ENCODE measurements at places on chromosomes 11 and 22.
A peak's percentile ranks its signal among the peaks of the same experiment; 100 is the strongest.

DNA sequence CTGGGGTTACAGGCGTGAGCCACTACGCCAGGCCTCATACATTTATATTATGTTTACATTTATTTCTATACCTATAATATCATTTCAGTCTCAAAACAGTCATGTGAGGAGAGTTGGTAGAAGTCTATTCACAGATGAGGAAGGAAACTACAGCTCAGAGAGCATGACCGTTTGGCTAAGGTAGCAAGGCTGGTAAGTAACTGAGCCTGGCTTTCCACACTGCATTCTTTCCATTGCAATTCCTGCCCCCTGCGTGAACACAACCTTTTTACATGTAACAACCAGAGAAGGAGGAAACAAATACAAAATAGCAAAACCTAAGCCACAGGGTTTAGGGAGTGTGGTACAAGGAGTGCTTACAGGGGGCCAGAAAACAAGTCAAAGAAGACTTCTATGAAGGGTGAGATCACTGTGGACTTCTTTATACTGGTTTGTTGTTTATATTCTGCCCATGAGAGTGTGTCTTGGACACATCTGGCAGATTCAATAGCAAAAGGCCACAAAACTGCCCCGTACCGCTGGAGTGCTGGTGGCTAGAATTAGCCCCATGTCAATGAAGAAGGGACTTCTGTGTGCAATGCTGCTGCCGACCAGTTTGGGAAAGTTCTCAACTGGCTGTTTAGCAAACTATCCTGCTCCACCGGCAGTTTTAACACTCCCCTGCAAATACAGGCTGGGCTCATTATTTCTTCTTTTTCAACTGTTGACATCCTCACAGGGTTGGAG is 19.0 kb downstream of the MICAL3 start:
- DNase-seq: no peak

DNA sequence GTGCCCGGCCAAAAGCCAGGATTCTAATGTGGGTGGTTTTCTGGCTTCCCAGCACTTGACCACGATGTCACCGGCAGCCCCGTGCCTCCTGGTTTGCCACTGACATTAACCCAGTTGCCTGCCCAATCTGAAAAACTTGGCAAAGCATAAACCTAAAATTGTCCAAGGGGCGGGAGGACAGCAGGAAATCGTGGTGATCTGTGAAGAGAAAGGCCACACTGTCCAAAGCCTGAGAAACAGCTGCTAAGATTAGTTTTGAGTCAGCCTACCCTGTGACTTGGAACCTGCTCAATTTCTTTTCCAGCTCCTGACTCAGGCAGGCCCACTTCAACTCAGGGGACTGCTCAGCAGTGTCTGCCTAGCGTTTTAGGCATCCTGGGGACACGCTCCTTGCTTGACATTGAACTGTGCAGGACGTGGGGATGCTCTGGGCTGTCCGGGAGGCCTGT is 8.2 kb upstream of the F2 start:
- peak; percentile 87 for DNase-seq

DNA sequence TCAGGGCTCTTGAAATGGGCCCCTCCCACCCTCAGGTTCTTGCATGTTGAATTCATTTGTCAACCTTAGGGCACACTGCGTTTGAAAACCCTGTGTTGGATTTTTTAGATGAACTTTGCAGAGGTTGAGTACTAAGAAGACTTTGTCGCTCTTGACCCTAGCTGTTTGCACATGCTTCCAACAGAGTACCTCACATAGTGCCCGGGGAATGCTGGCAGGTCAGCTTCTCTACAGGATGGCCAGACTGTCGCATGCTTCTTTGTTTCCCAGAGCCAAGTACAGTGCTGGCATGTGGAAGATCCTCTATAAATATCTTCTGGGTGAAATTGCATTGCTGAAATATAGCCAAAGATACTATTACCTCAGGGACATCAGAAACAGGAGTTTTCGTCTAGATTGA is 59.9 kb downstream of the FAT3 start:
- DNase-seq: no peak

DNA sequence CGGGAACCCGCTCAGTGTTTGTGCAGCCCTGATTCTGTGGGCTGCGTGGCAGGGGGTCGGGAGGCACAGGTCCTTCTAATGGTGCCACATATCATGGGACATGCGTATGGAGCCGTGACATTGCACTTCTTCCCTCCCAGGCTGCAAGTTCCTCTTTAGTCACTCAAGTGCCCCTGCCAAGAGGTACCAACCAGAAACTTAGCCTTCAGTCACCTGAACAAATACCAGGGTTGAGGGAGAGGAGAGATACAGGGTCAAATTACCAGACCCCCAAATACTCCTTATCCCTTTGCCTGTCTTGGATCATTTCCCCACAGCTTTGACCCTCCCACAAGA is 209.1 kb downstream of the BUD13 start:
- no peak for DNase-seq

- DNase-seq: peak; percentile 47
These were observed 33.7 kb downstream of the C11orf71 start for GRCh38 chr11:114366331-114367243.

DNA sequence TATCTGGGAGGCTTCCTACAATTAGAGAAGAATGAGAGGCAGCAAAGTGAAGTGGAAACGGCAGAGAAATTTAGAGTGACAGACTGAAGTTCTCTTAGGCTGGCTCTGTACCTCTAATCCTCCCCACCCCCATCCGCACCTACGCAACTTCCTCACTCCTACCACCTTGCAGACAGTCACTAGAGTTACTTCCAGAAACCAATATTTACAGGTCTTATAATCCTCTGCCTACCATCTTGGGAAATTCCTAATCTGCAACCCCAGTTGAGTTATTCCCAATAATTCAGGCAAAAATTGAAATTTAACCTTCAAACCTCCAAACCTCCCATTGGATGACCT is 71.7 kb downstream of the PAK1 start:
- no peak for DNase-seq

DNA sequence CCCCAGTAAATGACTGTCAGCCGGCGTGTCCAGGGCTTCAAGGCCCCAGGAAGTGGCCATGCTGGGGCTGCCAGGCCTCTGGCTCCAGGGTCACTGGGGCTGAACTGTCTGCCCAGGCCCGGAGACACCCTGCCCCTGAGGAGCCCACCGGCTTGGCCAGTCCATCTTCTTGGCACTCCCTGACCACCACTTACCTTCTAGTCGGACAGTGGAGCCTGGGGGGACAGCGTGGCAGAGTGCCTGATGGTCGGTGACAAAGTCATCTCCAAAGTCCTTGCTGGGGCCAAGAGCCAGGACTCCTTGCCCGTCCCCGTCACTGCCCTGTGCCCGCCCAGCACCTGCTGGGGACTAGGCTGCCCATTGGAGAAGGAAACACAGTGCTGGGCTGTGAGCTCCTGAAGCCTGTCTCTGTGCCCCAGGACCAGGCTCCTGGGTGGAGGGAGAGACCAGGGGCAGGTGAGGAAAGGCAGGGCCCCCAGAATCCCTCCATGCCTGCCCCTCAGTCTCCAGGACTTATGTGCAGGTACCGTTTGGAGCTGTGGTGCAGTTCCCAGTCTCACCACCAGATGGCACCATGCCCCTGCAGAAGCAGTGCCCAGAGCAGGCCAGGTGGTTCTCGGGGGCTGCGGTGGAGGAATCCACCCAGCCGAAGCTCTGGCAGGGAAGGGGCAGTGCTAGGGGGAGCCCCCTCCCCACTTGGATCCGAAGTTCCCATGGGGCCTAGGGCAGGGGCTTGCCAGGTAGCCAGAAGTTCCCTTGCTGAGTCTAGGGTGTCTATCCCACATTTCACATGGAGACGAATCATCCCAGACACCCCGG is 6.0 kb upstream of the CCDC188 start:
- peak; percentile 81 for DNase-seq

- no peak for DNase-seq
These were observed 16.0 kb upstream of the MIF start for GRCh38 chr22:23878219-23878618.

- no peak for DNase-seq
These were observed 68.4 kb downstream of the ELFN2 start for GRCh38 chr22:37358917-37359316.

DNA sequence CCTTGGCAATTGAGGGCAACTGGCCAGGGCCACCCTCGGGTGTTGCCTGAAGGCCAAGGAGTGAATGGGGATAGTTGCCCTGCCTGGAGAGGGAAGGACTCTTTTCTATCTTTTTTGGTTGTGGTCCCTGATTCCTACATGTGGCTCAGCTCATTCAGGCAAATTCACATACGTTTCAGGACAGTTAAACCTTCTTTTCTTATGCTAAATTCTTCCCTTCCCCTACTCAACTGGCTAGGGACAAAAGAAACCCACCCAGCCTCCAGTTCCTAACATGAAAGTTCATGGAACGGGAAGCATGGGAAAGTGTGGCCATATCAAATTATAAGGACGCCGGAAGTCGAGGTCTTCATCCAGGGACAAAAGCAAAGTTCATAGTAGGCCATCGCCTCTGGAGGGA is 26.3 kb upstream of the APLNR start:
- no peak for DNase-seq

DNA sequence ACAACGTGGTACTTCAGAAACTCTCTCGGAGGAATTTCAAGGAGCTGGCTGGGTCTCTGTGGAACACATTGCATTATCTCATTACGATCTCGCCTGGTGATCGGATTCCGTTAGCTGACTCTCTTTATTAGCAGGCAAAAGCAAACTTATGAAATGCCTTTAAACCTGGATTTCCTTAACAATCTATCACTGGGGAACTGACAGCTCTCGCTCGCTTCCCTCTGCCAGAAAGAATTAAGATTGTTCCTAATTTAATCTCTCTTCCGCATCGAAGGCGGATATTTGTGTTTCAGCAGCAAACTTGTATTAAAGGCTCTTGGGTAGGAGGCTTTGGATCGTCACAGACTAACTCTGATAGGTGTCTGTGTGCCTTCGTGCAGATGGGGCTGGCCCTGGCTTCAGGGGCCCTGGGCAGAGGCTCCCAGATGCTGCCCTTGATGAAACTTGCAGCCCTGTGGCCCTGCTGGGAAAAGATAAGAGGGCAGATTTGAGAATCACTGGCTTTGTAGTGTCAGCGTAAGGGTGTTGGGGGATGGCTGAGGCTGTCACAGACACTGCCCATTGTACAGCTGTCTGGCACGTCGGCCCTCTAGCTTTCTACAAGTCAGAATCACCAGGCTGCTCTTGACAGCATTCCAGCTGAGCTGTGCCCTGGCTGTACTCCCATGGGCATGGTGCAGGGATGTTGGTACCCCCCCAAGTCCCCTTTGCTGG is 162.2 kb upstream of the NECTIN1 start:
- no peak for DNase-seq

DNA sequence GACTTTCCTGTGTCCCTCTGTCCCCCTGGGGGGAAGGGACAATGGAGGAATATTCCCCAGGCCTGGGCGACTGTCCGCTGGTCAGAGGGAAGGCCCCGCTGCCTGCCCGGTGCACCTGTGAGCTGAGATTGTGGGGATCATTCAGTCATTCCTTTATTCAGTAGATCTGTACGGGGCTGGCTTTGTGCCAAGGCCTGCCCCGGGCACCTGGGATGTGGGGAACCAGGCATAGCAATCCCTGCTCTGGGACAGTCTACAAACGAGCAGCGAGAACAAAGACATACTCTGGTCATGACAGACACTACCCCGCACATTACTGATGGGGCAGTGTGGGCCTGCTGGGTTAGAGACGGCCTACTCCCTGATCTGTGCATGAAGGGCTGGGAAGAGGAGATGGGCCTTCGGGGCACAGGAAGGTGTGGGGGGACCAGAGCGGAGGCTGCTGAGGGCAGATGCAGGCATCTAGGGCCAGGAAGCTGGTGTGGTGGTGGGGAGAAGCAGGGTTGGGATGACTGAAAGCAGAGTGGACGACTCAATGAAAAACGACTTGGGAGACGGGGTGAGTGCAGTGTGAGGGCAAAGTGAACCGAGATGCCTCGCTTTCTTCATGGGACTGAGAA is 1.8 kb upstream of the MYO7A start:
- DNase-seq: no peak
